ENCODE measurements at places on chromosomes 2 and 18.

DNA sequence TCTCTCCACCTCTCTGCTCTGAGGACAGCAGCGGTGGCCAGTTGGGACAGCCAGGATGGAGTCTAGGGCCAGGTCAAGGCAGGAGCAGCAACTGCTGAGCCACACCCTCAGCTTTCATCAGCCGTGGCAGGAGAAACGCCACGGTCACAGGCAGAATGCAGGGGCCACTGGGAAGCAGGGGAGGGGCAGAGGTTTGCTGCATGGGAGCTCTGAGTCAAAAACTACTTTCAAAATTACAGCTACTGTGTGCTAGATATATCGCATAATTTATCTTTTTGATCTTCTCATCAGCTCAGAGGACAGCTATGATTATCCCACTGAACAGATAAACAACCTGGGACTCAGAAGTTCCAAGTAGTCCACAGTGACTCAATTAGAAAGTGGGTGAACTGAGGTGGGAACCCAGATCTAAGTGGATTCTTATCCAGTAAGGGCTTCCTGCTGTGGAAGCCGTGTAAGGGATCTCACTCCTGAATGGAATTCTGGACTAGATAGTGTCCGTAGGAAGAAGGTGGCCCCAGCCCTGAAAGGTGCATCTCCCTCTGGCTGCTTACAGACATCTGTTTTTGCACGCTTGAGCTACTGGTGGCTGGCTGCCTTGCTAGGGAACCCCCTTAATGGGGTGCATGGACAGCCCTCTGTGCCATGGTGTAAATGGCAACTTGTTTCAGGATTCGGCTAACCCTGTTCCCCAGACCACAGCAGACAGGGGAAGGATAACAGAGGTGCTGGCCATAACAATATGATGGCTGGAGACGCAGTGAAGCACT is 194.6 kb upstream of the SMAD2 start:
- DNase-seq: no peak

DNA sequence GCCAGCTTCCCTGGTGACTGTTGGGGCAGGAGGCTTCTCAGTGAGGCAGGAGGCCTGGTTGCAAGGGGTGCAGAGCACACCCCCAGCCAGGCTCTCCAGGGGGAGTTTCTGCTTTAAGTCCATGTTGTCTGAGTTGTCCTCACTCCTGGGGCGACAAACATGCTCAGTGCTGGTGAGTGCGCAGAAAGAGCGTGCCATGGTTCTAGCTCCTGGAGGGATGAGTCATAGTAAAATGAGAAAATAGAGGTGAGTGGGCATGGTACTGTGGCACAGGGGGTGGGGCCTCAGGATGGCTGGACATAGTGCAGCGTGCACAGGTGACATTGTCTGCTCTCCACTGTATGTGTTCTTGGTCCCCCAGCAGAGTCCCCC is 457.2 kb upstream of the HS6ST1 start:
- no peak for DNase-seq

- DNase-seq: no peak
These were observed 190.8 kb upstream of the PARD3B start for GRCh38 chr2:204354442-204354856.

- no peak for DNase-seq
These were observed 232.2 kb downstream of the IKZF2 start for GRCh38 chr2:212919238-212919637.

- no peak for DNase-seq
These were observed 189.3 kb downstream of the PHLPP1 start for GRCh38 chr18:62904396-62905285.

DNA sequence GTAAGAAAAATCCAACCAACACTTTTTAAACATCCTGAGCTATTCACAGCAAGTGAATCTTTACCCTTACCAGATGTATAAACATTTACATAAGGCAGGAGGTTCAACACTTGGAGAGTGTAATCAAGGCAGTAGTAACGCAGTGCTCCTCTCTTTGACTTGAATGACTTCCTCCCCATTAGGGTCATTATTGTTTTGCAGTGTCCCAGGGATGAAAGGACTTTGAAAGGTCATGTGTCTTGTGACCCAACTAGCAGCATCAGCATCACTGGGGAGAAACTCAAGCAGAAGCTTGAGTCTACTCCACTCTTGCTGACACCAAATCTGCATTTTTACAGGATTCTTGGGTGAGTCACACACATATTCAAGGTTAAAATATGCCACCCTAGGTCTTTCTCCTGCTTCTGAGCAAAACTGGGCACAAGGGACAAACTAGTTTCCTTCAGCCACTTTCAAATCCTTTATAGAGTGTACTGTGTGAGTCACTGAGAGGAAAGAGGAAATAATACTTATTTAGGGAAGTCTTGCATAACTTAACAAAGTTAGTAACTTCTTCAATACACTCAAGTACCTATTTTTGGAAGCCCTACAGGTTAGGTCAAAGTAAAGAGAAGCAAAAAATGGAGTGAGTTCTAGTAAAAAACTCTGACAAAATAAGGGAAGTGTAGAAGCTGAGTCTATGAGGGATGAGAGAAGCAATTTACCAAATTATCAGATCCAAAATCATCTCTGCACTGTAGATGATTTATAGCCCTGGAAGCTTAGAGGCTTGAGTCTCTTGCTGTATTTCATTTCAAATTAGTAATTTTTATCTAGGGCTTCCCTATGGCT is 51.0 kb upstream of the EML4 start:
- DNase-seq: peak; percentile 86

DNA sequence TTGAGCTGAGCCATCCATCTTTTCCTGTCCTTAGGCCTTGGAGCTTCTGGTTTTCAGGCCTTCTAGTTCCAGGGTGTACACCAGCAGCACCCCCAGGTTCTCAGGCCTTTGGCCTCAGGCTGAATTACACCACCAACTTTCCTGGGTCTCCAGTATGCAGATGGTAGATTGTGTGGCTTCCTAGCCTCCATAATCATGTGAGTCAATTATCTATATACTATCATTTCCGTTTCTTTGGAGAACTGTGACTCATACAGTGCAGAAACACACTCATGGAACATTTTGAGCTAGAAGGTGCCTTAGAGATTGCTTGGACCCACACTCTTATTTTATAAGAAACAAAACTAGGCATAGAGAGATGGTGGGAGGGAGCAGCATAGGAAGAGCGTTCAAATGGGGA is 167.4 kb downstream of the NCK2 start:
- DNase-seq: no peak

DNA sequence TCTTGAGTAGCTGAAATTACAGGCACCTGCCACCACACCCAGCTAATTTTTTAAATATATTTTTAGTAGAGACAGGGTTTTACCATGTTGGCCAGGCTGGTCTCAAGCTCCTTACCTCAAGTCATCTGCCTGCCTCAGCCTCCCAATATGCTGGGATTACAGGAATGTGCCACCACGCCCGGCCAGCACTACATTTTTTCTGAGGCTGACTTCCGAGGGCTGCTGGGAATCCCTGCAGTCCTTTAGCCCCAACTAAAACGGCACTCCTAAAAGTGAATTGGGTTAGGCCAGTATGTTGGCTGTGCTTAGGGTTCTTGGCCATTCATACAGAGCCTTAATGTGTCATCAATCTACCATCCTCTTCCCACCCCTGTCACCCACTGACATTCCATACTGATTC is 375.4 kb downstream of the DCC start:
- DNase-seq: no peak

DNA sequence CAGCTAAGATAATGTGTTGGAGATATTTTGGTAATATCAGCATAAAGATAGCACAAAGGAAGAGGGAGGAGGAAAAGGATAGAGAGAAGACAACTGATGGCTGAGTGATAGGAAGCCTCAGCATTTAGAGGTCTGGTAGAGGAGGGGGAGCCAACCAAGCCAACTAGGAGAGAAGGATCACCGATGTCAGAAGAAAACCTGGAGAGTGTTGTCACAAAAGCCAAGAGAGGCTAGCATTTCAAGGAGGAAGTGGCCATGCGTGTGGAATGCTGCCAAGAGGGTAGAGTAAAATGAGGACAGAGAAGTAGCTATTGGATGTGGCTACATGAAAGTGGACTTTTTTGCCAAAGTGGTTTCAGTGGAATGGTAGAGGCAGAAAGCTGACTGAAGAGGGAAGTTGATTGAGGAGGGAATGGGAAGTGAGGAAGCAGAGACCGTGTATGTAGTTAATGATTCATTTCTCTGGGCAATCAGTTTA is 34.3 kb downstream of the LCLAT1 start:
- no peak for DNase-seq

DNA sequence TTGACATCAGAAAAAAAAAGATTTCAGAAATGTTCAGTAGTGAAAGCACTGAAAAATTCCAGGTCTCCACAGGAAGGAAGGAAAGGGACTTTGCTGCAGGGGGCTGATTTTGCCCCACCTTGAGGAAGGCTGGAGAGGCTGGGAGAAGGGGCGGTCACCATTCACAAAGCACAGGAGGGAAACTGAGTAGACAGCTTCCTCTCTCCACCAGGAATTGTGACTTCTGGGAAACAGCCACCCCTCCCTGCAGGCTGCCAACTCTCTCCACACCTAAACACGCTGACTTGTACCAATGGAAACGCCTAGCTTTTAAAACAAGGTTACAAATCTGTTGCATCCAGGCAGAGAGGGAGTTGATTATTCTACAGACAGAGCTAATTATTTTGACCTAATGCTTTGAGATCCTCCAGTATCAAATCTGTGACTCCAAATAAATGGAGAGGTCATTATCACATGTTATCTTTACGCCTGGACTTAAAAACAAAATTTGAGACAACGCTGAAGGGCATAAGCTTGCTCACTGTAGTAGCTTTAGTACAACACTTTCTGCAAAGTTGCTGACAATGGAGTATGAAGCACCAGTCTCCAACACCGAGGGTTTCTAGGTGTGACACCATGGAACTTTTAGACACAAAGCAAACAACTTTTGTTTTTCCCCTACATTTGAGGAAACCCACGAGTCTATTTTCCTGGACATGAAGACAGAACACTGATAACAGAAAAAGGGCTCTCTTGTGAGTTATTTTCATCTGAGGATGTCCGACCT is 42.7 kb downstream of the EPHA4 start:
- no peak for DNase-seq

DNA sequence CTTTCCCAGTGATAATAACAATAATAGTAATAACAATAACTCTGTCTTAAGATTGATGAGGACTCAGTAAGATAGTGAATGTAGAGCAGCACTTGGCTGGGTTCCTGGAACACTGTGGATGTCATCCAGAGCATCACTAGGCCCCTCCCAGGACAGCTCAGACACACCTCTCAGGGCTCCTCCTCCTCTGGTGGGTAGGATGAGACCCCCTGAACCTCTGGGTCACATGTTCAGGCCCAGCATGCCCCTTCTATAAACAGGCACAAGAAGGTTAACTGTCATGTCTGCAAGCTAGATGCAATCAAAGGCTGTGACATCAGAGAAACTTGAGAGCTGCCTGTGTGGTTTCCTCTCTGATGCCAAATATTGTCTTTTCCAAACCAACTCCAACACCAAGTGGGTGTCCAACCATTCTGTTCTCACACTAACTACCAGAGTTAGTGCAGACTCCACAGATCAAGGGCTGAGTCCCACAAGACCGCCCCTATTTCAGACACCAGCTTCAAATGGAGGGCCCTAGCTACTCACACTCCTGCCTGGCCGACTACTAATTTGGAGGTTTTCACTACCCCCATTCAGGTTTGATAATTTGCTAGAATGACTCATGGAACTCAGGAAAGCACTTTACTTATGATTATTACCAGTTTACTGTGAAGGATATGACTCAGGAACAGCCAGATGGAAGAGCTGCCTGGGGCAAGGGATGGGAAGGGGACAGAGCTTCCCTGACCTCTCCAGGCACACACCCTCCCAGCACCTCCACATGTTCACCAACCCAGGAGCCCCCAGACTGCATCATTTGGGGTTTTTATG is 46.4 kb upstream of the BZW1 start:
- peak; percentile 90 for DNase-seq

DNA sequence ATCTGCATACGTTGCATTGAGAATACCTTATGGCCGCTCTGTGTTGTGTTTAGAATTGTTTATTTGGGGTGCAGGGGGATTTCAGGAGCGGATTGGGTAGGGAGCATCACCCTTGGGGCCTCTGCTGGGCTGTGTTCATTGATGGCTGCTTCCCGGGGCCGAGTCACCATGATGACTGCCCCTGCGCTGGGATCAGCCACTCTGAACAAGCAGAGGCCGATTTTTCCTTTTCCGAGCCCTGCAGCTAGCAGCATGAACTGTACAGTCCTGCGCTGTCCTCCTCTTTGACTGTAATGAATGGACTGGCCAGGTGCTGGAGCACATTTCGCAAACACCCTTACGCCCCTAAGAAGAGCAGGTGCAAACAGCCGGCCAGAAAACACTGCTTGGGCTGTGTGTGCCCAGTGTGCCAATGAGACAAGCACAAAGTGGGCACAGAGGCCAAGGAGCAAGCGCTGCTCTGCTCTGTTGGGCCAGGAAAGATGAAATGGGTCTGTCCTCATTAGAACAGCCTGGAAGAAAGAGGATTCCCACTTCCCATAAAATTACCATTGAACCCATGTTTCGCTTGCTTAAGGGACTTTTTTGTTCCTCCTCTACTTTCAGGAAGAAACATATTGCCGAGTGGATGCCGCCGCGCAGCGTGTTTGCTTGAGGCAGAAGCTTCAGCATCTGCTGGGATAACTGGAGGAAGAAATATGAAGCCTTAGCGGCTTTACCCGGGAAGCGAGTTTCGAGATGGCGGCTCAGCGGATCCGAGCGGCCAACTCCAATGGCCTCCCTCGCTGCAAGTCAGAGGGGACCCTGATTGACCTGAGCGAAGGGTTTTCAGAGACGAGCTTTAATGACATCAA is 82.7 kb downstream of the SH3BP4 start:
- no peak for DNase-seq

GRCh38 chr2:39739386-39739785 is 39.7 kb downstream of the THUMPD2 start:
- DNase-seq: no peak

DNA sequence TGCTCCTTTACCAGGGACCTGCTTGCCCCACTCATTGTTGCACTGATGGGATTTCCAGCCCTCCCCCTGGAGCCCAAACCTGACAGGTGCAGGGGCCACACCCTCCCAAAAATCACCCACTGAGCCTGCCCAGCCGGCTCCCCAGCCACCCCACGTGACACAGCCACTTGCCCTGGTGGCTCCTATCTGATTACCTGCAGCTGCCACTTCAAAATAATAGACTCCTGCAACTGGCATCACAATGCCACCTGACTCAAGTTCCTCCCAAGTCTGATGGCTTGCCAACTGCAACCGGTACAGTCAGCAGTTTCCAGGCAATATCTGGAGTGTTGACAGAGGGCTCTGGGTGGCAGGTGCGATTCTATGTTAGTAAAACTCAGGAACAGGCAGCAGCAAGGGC is 66.2 kb downstream of the CRACDL start:
- no peak for DNase-seq

GRCh38 chr2:18957909-18958308 is 368.5 kb upstream of the NT5C1B start:
- DNase-seq: no peak

DNA sequence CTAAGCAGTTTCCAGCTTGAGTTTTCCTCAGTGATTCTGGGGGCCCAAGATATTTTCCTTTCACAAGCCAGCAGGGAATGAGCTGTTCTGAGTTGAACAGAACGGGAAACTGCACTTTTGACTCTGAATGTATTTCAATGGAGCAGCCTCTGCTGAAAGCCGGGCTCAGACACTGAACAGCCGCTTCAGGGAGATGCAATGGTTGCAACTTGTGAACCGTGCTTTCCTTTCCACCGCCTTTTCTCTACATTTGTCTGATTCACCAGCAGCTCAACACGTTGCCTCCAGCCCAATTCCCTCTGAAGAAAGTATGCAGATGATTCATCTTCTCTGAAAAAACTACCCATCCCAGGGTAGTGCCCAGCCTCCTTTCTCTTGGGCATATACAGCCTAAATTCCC is 119.3 kb upstream of the PKDCC start:
- DNase-seq: peak; percentile 72

Data from A549 (cell line).